ENCODE measurements at places on chromosomes 16 and 17. TPM values are rescaled to one million over a fixed set of nuclear protein-coding genes. Genes with fewer than 3 reads are reported as not detected.
A peak's percentile ranks its signal among the peaks of the same experiment; 100 is the strongest.

GRCh38 chr16:85688586-85689284 lies at the start of gene GINS2:
Gene GINS2 (minus strand): TSS chr16:85688954. CDS start chr16:85688898, 56 bp downstream.
- H3K27me3 ChIP-seq = no peaks in the 10 kb centered on the region
- H3K4me1 ChIP-seq = peaks cover 5% of the 10 kb centered on the region
- H3K27ac ChIP-seq = peak within 1 kb of the TSS; percentile 51
- no peaks in the 10 kb centered on the region for H3K36me3 ChIP-seq
- H3K4me3 ChIP-seq = peak within 1 kb of the TSS; percentile 69
- peak; percentile 77 for DNase-seq

- no peak overlapping the region for H3K4me3 ChIP-seq
- no peaks in the 10 kb centered on the region for H3K36me3 ChIP-seq
Observed at GRCh38 chr16:30927789-30928378, 4.5 kb downstream of the FBXL19 start.

DNA sequence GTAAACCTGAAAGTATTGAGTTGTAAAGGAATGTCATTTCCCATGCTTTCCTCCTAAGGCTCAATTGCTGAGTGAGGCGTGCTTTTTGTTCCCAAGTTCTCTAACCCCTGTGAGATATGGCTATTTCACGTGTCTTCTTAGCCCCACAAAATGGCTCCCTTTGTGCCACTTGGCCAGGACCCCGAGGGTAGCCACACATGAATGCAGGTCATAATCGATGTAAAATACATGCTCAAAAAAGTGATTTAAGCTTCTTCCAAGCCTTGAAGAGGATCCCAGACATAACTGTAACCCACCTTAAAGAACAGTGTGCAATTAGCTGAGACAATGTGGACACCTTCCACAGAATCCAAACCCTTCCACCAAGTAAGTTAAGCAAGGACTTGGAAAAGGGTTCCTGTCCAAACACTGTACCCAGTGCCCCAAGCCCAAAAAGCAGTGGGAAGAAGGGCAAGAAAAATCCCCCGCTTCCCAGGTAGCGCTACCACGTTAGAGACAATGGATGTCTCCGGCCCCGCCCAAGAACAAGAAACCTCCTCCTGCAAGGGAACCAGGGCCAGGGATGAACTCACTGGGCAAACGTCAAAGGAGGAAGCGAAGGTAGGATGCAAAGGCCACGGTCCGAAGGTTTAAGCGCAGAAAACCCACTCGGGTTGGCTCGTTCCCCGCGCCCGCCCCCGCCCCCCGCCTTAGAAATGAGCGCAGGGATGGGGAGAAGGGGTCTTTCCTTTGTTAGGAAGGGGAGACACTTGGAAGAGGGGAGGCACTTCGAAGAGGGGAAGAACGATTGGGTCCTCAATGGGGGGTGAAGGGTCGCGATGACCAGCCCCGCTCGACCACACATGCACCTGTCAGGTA lies 1.2 kb downstream of the JPT1 start:
- peak overlapping the region; percentile 84 for H3K4me3 ChIP-seq
- H3K36me3 ChIP-seq = no peaks in the 10 kb centered on the region
- H3K27me3 ChIP-seq = no peaks in the 10 kb centered on the region
- H3K27ac ChIP-seq = peak overlapping the region; percentile 80
- H3K4me1 ChIP-seq = peaks cover 18% of the 10 kb centered on the region

- H3K27ac ChIP-seq = no peak overlapping the region
- H3K4me1 ChIP-seq = no peaks in the 10 kb centered on the region
- DNase-seq = no peak
- H3K36me3 ChIP-seq = no peaks in the 10 kb centered on the region
- H3K4me3 ChIP-seq = no peak overlapping the region
Observed at GRCh38 chr16:73036074-73036826, 11.7 kb downstream of the ZFHX3 start.

DNA sequence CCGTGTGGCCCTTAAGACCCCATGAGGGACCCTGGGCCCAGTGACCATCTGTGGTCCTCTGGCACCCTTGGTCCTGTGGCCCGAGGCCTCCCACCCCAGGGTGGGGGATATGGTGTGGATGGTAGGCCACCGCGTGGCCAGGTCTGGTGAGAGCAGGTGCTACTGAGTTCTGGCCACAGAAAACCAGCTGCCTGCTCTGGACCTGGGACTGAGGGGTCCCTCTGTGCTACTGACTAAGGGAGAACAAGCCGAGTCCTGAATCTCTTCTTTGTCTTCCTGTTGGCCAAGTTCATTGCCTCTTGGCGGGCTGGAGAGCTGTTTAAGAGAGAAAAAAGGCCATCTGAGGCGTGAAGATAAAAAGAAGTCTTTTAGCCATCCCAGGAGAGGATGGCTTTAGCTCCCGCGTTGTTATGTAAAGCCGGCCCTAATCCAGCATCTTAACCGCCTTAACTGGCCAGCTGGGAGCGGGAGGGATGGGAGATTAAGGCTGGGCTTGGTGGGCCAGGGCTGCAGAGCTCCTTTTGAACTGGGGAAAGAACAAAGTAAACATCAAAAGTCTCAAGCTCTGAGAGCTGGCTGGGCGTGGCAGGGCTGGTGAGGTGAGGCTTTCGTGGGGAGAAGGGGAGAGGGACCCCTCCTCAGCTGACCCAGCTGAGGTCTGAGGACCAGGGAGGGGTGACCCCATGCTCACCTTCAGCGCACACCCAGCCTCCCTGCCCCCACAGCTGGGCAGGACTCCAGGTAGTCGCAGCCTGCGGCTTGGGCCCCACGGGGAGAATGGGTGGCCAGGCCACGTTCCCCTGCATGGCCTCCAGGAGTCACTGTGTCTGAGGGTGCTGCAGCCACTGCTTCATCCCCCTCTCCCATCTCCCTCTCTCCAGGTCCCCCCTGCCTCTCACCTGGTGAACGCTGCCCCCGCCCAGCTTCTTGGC lies 62.4 kb downstream of the NKD1 start:
- H3K4me3 ChIP-seq = no peak overlapping the region
- H3K27me3 ChIP-seq = no peaks in the 10 kb centered on the region
- DNase-seq = no peak
- H3K36me3 ChIP-seq = no peaks in the 10 kb centered on the region
- no peak overlapping the region for H3K27ac ChIP-seq

DNA sequence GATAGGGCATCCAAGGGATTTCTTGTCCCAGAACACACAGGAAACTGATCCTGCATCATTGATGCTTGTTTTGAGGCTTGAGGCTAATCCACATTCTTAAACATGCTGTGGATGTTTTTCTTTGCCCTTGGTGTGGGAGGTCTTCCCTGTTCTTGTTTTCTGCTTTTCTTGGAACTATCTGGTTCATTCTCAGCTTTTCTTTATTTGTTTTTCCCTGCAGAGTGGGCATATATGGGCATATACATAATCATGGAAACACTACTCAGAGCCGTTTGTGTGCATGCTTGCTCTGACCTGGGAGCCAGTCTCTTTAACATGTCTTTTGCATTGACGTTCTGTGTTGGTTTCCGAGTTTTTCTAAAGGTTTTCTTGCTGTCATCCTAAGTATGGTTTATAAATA lies 300.0 kb downstream of the SNX29 start:
- no peak overlapping the region for H3K27ac ChIP-seq
- no peaks in the 10 kb centered on the region for H3K27me3 ChIP-seq
- no peaks in the 10 kb centered on the region for H3K4me1 ChIP-seq
- peaks cover 14% of the 10 kb centered on the region for H3K36me3 ChIP-seq
- no peak for DNase-seq

- peak overlapping the region; percentile 29 for H3K27ac ChIP-seq
- no peaks in the 10 kb centered on the region for H3K27me3 ChIP-seq
- no peaks in the 10 kb centered on the region for H3K36me3 ChIP-seq
- peak; percentile 15 for DNase-seq
- H3K4me1 ChIP-seq = peaks cover 29% of the 10 kb centered on the region
Observed at GRCh38 chr16:87463722-87464690, 28.8 kb downstream of the ZCCHC14 start.

GRCh38 chr17:63639125-63639524 lies 16.9 kb downstream of the MAP3K3 start:
- H3K4me3 ChIP-seq = no peak overlapping the region
- peaks cover 5% of the 10 kb centered on the region for H3K36me3 ChIP-seq
- H3K27me3 ChIP-seq = no peaks in the 10 kb centered on the region
- H3K27ac ChIP-seq = no peak overlapping the region
- H3K4me1 ChIP-seq = no peaks in the 10 kb centered on the region
- no peak for DNase-seq

GRCh38 chr16:16047761-16048160 lies 98.3 kb downstream of the ABCC1 start:
- H3K4me1 ChIP-seq = no peaks in the 10 kb centered on the region
- peaks cover 4% of the 10 kb centered on the region for H3K36me3 ChIP-seq
- DNase-seq = no peak
- H3K27me3 ChIP-seq = no peaks in the 10 kb centered on the region

- H3K4me3 ChIP-seq = no peak overlapping the region
- H3K27me3 ChIP-seq = no peaks in the 10 kb centered on the region
- no peak overlapping the region for H3K27ac ChIP-seq
Observed at GRCh38 chr17:79242873-79243602, 168.4 kb downstream of the ENGASE start.

DNA sequence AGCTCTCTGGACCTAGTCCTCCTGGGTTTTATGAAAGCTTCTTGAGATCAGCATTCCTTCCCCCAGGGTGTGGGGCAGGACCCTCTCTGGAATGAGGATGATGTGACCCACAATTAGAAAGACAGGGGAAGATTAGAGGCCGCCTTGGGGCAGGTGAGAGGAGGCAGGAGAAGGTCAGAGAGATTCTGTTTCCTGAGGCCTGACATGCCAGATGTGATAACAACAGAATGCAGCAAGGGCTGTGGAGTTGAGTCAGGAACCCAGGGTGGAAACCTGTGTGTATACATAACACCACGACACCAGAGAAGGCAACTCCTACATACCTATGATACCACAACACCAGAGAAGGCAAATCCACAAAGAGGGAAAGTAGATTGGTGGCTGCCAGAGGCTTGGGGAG lies 5.4 kb upstream of the SLC5A10 start:
- H3K27me3 ChIP-seq = no peaks in the 10 kb centered on the region
- H3K4me3 ChIP-seq = no peak overlapping the region
- H3K36me3 ChIP-seq = no peaks in the 10 kb centered on the region
- DNase-seq = no peak

DNA sequence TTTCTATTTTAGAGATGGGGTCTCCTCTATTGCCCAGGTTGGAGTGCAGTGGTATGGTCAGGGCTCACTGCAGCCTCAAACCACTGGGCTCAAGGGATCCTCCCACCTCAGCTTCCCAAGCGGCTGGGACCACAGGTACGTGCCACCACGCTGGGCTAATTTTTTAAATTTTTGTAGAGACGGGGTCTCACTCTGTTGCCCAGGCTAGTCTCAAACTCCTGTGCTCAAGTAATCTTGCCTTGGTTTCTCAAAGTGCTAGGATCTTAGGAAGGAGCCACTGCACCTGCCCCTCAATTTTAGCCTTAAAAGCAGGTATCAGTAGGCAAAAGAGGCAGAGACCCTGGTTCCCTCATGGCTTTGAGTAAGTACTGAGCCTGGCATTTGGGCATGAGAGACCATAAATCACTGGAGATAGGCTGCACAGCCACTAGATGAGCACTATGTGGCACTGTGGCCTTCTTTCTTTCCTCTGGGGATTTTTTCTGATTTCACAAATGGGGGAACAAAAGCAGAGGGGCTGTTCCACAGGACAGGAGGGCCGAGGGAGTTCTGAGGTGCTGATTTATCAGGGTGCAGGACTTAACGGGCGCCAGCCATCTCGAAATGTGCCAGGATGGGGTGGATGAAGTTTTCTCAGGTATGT lies 82.2 kb downstream of the PLXDC1 start:
- H3K27ac ChIP-seq = no peak overlapping the region
- H3K36me3 ChIP-seq = no peaks in the 10 kb centered on the region
- H3K27me3 ChIP-seq = no peaks in the 10 kb centered on the region

GRCh38 chr17:39193346-39193745 lies 4.1 kb downstream of the CACNB1 start:
- H3K4me3 ChIP-seq = no peak overlapping the region
- no peaks in the 10 kb centered on the region for H3K27me3 ChIP-seq
- no peak for DNase-seq
- no peak overlapping the region for H3K27ac ChIP-seq
- H3K4me1 ChIP-seq = peaks cover 22% of the 10 kb centered on the region

- no peaks in the 10 kb centered on the region for H3K27me3 ChIP-seq
- peak; percentile 25 for DNase-seq
Observed at GRCh38 chr17:794876-795275, 12.7 kb downstream of the MRM3 start.

GRCh38 chr17:77228241-77228752 lies 87.5 kb downstream of the SEC14L1 start:
- no peak overlapping the region for H3K27ac ChIP-seq
- H3K27me3 ChIP-seq = no peaks in the 10 kb centered on the region
- H3K36me3 ChIP-seq = no peaks in the 10 kb centered on the region
- no peak for DNase-seq
- no peaks in the 10 kb centered on the region for H3K4me1 ChIP-seq

DNA sequence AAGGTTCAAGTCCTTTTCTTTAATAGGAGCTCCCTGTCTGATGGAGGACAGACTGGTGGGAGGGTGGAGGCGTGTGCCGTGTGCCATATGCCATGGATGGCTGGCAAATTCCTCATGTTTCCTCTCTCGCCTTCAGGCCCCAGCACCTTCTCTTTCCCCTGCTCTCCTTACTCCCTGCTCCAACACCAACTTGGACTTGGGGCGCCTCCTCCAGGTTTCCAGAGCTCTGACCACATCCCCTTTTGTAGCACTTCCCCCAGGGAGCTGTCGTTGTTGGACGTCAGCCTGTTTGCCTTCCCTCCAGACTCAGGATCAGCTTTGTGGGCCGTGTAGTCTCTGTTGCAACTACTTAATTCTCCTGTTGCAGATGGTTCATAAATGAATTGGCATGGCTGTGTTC lies 30.7 kb downstream of the TMC7 start:
- no peaks in the 10 kb centered on the region for H3K27me3 ChIP-seq
- H3K27ac ChIP-seq = no peak overlapping the region
- DNase-seq = no peak
- no peaks in the 10 kb centered on the region for H3K36me3 ChIP-seq
- H3K4me3 ChIP-seq = no peak overlapping the region

The ARHGDIG gene
- total RNA-seq = not detected

The CHMP6 gene
- total RNA-seq = 26.4 TPM

The C16orf95 gene
- total RNA-seq = 8.9 TPM

The CD300LB gene
- 23.9 TPM for total RNA-seq

The NOXO1 gene
- 0.76 TPM for total RNA-seq

The TMEM114 gene
- total RNA-seq = not detected

The KRT31 gene
- not detected for total RNA-seq

The TEX14 gene
- total RNA-seq = 2.4 TPM

The SOX8 gene
- 5.3 TPM for total RNA-seq

The PRCD gene
- total RNA-seq = not detected

Measured in naive thymus-derived CD4-positive, alpha-beta T cell (primary cell).